Activated CD8-positive, alpha-beta memory T cell treated with anti-CD3 and anti-CD28 coated beads, Interleukin-2, amount 10 ng/mL, durations not matched to agents 7 days and 5 days (primary cell): ENCODE measurements at places on chromosomes 13 and 19. TPM values are rescaled to one million over a fixed set of nuclear protein-coding genes. Genes with fewer than 3 reads are reported as not detected.

GRCh38 chr19:7611541-7612279, 16.0 kb downstream of the CAMSAP3 start:
- no peak for DNase-seq

The CPAMD8 gene
- total RNA-seq, result 0.21 TPM

The ACP7 gene
- not detected for total RNA-seq

DNA sequence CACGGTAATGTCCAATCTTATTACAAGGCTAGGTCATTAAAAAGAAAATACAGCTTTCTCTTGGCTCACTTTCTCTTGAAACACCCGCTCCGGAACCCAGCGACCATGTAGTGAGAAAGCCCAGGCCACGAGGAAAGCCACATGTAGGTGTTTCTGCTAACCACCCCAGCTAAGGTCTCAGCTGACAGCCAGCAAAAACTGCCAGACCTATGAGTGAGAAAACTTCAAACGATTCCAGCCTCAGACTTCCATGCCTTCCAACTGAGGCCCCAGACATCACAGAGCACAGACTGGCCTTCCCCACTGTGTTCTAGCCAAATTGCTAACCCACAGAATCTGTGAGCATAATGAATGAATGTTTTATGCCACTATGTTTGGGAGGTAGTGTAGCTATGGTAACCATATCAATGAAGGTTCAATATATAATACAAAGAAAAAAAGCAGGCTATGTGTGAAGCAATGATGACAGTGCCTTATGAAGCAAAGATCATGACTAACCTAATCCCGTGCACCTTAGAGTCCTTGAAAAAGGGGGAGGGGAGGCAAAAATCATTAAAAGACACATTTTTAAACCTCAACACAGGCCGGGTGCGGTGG, 11.9 kb upstream of the TPTE2 start:
- DNase-seq, result no peak

DNA sequence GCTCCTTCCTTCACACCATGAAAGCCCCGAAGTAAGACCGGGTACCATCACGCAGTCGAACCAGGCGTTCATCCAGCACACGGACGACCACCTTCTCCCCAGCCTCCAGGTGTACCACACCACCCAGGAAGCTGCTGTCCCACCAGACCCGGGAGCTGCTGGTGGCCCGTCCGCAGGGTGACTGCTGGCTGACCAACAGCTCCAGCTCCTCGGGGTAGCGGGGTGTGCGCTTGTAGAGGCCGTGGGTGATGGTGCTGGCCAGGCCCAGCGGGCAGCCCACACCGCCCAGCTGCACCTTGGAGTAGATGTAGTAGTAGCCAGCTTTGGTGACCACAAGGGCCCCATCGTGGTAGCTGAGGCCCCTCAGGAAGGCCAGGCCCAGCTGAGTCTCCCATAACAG, 5.0 kb downstream of the TNFSF14 start:
- no peak for DNase-seq

DNA sequence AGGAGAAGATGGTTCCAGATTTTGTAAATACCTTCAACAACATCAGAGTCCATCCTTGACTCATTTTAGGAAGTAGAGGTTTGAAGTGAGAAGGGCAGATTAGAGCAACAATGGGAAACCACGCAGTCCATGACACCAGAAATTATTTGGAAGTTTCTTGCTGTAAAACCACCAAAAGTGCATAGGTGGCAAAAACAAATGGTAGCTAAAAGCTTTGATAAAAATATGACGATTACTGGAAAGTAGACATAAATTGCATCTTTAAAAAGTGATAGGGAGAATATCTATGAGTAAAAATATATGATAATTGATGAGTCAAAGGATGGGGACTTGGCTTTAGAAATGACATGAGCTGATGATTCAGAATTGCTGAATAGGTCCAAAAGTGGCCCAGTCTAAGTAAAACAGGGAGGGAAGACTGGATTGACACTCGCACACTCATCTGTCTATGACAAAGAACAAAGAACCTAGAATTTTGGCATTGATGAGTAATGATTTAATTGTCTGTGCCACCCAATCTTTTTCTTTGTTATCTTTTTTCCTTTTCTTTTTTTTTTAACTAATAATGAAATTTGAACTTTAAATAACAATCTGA, 472.2 kb downstream of the MYO16 start:
- DNase-seq, result no peak

DNA sequence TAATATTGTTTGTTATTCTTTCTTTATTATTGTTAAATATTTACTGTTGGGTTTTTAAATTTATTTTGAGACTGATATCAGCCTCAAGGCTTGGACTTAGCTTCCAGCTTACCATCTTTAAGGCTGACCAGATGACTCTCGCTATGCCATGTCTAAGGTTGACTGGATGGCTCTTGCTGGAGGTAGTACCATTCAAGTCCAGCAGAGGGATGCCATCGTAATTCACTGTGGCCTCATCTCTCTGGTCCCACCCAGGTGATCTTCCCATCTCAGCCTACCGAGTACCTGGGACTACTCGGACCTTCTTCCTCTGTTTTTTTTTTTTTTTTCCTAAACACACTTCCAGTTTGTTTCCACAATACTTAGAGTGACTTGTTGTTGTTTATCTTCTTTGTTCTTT, 41.7 kb upstream of the ZNF91 start:
- DNase-seq, result no peak

- DNase-seq, result peak; percentile 18
These were observed 102.0 kb downstream of the FOXO1 start for GRCh38 chr13:40564342-40565001.

The ZGLP1 gene
- 0.93 TPM for total RNA-seq

The CELF5 gene
- total RNA-seq, result not detected

DNA sequence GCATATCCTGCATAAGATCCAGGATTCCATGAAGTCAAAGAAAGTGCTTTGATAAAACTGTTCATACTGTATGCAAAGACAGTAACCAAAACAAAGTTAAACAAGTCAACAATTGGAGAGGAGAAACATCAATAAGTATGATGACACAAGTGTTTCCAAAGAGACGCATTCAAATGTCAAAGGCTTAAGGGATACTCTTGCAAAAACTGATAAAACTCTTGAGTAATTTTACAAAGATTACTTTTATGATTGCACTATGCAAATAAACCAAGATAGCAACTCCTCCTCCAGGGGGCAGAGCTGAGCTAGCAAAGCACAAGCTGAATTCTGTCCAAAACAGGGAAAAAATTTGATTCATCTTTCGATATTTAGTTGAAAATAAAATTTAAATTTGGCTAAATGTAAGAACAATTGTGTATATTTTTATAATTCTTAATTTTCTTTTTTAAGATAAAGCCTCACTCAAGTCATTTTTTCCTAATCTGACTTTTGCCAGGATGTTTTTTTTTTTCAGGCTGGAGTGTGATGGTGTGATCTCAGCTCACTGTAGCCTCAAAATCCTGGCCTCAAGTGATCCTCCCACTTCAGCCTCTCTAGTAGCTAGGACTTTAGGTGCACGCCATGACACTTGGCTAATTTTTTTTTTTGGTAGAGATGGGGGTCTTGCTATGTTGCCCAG, 84.0 kb downstream of the MZT1 start:
- peak; percentile 61 for DNase-seq

The IGSF23 gene
- total RNA-seq, result not detected

The CEACAM8 gene
- total RNA-seq, result not detected

The PRKCG gene
- not detected for total RNA-seq

GRCh38 chr13:102267191-102267590, 134.7 kb downstream of the FGF14 start:
- no peak for DNase-seq

The TEX29 gene
- 0.96 TPM for total RNA-seq

The SMIM24 gene
- total RNA-seq, result 1.1 TPM
